ENCODE measurements at places on chromosomes 2 and 18.
A peak's percentile ranks its signal among the peaks of the same experiment; 100 is the strongest.

DNA sequence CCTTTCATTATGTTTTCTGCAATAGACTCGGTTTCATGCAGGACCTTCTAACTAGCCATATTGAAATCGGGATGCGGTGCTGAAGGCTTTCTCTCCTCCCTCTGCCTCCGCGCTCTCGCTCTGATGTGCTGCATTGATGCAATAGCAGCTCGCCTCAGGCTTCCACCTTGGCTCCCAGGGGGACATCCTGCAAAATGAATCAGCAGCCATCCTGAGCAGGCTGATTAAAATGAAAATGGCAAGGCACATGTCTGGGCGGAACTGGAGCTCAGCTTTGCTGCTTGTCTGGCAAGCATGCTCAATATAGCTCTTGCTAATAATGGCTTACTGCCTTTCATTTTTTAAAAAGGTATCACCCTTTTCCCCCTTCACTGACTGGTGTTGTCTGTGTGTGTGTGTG is 806 bp upstream of the MYT1L start:
- DNase-seq: peak; percentile 83

GRCh38 chr2:86764661-86765309 is 25.9 kb downstream of the CD8A start:
- no peak for DNase-seq

GRCh38 chr2:228767196-228767595 is 503.9 kb downstream of the PID1 start:
- no peak for DNase-seq

DNA sequence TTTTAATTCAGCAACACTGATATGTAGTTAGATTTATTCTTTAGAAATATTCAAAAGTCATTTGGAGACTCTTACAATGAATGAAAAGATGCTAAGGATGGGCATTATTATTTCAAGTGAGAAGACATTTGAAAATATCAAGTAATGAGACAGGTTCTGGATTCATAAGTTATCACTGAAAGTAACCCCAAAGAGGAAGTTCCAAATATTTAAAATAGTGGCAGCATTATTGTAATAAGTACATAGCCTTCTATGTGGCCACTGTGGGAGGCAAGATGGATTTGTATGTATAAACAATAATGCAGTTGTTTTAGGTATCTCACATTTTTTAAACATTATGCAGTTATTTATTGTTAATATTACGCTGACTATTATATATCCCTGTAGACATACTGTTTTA is 29.7 kb downstream of the ZC3H6 start:
- DNase-seq: no peak

- DNase-seq: no peak
Measured at GRCh38 chr2:64919261-64919660, 69.9 kb upstream of the SLC1A4 start.

DNA sequence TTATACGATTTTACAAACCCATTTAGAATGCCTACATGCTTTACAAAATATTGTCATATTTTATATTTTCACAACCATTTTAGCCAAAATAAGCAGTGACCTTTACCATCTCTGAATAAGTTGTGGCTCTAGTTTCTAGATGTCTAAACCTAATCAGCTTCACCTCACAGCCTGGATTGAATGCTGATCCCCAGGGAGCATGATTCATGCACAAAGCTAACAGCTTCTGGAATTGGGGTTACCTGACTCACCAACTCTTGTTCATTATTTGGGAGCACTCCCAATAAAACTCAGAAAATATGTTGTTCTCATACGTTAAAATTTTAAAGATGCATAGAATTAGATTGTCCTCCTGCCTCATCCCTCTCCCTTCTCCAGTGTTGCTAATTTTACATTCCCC is 611.7 kb upstream of the NETO1 start:
- DNase-seq: no peak

- DNase-seq: no peak
Measured at GRCh38 chr2:164080486-164080885, 344.7 kb upstream of the FIGN start.

DNA sequence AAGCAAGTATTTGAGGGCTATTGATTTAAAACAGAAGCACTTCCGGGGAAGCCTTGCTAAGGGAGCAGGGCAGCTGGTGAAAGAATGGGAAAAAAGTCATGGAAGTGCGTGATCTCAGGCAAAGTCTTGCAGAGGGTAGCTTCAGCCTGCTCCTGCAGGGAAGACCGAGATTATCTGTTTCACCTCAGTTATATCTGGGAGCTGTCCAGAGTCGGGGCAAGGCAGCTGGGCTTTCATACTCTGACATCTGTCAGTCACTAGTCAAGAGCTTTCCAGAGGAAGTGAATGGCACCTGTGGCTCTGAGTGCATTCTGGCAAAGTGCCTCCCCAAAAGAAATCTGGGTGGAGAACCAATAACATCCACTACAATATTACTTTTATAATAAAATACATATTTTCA is 8.7 kb downstream of the NXPH2 start:
- no peak for DNase-seq

Data from H9 (cell line).